ENCODE measurements at places on chromosomes 11 and 22.

GRCh38 chr11:62398011-62398994 lies 20.5 kb upstream of the SCGB1A1 start:
- no peak for DNase-seq

GRCh38 chr11:83648610-83649527 lies 362.7 kb upstream of the CCDC90B start:
- no peak for DNase-seq

DNA sequence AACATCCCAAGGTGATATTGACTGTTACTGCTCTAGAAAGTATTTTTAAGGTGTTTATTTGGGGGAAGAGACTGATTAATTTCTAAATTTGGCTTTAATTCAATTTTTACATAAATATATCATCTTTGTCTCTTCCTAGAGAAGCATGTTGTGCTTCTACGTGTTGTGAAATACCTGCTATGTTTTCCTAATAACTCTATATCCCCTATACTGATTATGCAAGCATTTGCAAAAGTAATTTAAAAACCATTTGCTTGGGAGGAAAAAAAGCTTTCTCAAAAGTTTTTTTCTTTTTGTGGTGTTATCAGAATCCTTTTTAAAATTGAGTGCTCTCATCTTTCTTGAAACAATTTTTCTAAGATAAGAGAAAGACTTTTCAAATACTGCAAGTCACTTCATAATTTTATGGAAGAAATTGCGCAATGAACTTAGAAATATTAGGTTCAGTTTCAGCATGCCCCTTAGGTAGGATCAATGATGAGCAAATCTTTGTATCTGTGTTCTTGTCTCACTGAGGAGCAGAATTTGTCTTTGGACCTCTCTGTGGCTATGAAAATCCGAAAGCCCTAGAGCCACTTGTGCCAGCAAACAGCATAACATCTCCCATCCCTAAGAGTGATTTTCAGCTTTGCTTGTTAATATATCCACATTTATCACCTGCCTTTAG lies 7.4 kb upstream of the BLID start:
- no peak for DNase-seq

DNA sequence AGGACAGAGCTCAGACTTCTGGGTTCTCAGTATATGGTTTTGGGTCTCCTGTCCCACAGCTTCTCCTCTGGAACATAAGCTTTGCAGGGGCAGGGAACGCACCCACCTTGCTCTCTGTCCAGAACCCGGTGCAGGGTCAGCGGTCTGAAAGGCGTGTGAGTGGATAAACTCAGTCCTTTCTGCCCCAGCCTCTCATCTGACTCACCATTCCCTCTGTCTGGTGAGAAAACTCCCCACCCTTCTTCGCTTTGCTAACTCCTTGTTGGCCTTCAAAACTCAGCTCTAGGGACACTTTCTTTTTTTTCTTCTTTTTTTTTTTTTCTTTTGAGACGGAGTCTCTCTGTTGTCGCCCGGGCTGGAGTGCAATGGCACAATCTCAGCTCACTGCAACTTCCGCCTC lies 68.9 kb upstream of the NUP50 start:
- DNase-seq = no peak

DNA sequence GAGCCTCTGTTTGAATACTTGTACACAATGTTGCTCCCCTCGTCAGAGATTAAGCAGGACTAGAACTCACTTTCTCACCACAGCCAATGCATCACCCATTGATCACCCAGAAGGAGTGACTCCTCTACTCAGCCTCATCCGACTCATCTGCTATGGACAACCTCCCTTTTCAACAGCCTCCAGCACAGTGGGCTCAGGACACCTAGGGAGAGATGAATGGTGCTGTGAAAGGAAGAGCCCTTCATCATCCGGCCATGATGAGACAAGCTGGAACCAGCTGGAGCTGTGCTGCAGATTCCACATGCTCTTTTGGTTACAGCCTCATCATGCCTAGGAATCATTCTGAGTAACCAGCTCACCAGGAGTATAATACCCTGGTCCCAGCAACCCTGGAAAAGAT lies 15.5 kb downstream of the C11orf91 start:
- no peak for DNase-seq

DNA sequence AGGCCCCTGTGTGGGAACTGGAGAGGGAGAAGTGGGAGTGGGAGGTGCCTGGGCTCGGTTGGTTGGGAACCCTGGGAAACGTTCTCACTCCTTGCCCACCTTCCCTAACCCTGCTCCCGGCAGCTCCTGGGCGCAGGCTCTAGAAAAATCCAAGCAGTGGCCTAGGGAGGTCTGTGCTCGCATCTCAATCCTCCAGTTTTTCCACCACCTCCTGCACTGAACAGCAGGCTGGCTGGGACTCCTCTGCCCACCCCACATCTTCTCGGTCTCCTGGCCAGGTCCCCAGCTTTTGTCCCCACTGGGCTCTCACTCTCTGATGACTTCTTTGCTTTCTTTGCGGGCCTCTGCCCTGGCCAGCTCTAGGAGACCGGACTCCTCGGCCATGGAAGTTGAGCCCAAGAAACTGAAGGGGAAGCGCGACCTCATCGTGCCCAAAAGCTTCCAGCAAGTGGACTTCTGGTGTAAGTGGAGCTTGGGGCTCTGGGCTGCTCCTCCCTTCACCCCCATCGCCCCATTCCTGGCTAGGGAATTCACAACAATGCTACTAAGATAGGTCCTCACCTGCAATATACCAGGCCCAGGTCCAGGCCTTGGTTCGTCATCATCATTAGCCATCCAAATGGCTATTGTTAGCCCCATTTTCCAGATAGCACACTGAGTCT lies 35.6 kb downstream of the PRDM11 start:
- no peak for DNase-seq

- no peak for DNase-seq
Observed at GRCh38 chr22:27574002-27574366, 227.6 kb downstream of the MN1 start.

DNA sequence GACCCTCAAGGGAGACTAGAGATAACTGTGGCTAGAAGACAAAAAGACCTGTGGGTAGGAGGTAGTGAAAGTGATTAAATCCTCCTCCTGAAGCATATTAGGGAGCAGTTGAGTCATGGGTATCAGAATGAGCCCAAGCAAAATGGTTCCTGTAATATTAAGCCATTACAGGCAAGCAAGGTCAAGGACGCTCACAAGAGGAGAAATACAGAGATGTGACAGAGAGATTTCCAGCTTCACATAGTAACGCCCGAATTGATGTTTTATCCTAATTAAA lies 77.7 kb downstream of the FAM76B start:
- DNase-seq = no peak

DNA sequence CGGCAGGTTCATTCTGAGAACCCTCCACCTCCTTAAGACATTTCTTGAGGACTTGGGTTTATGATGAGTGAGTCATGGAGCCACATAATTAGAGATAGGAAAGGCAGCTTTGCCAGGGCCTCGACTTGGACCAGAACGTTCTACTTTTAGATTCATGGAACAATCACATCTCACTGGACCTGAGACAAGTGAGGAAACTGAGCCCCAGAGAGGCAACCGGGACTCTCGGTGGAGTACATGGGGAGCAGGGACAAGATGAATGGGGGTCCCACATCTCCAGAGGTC lies 59.5 kb downstream of the LINC01488 start:
- no peak for DNase-seq

- no peak for DNase-seq
Observed at GRCh38 chr11:62390722-62391121, 28.1 kb upstream of the SCGB1A1 start.

DNA sequence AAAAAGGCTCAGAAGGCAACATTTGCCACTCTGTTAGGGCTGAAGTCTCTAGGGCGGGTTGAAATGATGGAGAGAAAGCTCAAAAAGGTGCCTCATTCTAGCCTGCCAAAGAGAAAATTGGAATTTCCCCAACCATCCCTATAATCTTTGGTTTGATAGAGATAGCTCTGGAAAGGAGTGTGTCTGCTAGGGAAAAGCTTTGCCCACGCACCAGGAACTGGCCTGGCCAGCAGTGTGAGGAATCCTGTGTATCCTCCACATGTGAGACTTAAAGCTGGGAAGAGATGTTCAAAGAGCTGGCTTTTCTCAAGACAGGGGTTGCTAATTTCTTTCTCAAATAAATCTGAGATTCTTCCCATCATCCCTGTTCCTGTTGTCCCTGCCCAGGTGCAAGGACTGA lies 193.7 kb downstream of the OPCML start:
- no peak for DNase-seq

DNA sequence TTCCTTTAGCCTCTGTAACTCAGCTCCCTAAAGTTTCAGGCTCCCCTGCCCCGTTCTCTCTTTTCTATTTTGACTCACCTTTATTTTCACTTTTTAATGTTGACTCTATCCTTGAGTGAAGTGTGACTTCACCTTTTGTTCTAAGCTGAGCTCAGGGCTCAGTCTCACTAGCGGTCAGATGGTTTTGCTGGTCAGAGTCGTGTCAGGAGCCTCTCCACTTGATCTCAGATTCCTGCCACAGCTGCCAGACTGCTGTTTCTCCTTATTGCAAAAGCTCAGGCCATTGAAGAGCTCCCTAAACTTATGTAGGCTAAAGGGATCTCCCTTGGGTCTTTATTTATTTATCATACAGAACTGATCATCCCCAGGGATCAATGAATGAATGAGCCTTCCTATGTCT lies 13.7 kb upstream of the POU2AF2 start:
- DNase-seq = no peak

DNA sequence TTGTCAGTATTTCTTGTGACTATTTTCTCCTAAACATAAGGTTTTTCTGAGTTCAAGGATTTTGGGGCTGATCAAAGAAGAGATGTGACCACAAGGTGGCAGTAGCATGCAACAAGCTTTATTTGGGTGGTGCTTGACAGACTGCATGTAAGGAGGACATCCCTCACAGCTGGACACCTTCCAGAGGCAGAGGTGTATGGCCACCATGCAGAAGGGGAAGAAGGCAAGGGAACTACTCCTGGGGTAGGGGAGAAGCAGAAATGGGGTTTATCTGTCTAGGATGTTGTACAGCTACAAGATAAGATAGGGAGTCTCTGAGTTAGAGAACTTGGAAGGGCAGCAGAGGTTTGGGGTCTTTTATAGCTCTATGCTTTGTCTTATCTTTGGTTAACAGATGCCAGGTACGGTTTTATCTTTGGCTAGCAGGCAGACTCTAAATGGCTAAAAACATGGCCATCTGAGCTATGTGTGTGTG lies 5.1 kb upstream of the BIRC2 start:
- peak; percentile 56 for DNase-seq

DNA sequence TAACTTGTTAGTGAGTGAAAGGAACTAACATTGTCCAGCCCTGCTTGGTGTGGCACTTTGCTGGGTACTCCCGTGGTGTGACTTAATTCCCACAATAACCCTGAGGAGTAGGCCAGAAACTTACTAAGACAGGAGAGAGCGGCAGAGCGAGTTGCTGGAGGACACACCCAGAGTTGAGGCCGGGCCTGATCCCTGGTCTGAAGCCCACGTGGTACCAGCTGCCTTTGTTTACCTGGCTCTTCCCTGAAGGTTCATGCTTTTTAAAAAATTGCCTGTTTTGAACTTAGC lies 594 bp downstream of the MPST start:
- DNase-seq = no peak

DNA sequence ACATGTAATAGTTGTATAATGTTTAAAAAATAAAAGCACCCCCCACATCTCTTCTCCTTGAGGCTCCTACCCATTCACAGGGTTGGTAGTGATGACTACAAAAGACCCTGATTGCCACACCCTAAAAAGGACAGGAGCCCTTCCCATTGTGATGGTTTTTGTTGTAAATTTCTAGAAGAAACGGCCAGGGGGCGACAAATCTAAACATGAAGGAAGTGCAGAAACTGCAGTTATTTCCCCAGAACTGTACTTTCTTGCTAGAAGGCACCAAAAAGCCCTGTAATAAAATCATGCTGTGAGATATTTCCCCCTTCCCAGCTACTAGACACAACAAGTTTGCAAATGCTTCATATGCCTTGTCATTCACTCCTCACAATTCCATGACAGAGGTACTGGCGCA lies 10.8 kb downstream of the PRR5L start:
- no peak for DNase-seq

DNA sequence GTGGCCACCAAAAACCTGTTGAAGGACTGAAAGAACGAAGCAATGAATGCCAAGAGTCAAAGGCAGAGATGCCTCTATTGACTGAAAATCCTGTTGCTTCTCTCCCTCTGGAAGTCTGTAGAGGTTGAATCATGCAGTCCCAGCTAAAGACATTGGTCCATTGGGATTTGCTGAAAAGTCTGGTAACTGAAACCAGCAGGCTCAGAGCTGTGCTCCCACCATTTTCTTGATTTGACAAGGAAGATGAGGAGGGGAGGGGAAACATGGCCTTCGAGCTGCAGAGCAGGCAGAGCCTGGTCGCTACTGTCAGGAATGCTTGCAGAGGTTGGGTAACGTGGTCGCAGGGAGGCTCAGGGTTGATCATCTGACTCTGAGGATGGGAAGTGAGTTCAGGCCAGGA lies 72.8 kb upstream of the CSNK2A3 start:
- no peak for DNase-seq

GRCh38 chr11:63919267-63920125 lies 2.5 kb upstream of the RCOR2 start:
- no peak for DNase-seq

- DNase-seq = no peak
Observed at GRCh38 chr22:36452250-36452977, 29.0 kb downstream of the TXN2 start.

GRCh38 chr11:110492321-110492685 lies 62.6 kb downstream of the FDX1 start:
- DNase-seq = no peak

Measured in stimulated activated CD8-positive, alpha-beta memory T cell treated with anti-CD3 and anti-CD28 coated beads, Interleukin-4, amount 100 ng/mL, for 1 hour (primary cell).